ENCODE measurements at places on chromosomes 12 and 14.

DNA sequence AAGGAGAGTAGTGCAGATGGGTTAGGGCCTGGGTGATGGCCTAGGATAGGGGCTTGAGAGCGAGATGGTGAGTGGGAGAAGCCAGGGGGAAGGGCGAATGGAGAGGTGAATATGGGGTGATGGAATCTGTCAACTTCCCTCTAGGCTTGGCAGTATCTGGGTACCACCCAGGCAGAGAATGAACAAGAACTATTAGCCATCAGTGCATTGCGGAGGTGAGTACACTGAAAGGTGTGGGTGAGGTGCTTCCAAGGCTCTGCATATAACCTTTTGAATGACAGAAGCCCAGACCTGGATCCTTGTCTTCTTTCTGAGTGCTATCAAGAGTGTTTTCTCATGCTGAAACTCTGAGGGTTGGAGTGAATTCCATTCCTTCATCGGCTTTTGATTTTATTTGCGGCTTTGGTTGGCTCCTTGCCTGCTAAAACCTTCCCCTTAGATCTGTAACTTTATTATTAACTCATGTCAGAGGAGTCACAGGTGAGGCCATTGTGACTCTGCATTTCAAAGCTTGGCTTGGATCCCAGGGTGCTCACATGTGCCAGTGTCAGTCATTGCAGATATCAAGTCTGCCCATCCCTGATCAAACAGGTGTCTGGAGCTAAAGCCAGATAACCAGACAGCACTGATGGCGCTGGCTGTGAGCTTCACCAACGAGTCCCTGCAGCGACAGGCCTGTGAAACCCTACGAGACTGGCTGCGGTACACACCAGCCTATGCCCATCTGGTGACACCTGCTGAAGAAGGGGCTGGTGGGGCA, 18.6 kb downstream of the PEX5 start:
- DNase-seq: no peak

DNA sequence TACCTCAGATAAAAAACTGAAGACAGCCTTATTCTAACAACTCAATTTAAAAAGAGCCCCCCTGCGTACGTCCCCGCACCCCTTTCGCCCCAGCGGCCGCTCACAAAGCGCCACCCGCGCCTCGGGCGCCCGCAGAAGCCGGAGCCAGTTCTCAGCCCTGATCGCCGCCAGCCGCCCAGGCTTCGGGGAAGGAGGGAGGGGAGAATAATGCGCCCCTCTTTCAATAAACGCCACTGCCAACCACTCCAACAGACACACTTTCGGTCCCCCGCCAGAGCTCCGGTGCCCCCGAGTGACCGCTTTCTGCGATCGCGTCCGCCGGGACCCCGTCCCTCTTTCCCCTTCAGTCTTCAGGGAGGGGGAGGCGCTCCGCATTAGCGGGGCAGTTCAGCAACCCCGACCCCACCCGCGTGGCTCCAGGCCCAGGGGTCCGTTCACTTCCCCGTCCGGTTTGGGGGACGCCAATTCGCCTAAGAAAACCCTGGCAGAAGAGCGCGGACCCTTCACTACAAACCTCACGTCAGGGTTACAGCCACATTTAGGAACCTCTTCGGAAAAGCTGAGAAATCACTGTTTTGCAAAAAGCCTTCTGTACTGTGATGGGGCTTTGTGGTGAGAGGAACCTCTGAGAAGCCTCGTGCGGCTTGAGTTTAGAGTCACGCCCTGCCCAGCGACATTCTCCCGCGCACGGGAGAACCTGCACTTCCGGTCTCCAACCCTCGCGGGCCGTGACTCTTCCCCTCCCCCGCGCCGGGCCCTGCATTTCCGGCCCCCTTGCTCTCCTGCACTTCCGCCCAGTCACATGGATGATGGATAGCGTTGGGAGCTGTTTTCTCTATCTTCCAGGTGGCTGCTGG, 18.7 kb downstream of the FOXG1 start:
- DNase-seq: no peak

DNA sequence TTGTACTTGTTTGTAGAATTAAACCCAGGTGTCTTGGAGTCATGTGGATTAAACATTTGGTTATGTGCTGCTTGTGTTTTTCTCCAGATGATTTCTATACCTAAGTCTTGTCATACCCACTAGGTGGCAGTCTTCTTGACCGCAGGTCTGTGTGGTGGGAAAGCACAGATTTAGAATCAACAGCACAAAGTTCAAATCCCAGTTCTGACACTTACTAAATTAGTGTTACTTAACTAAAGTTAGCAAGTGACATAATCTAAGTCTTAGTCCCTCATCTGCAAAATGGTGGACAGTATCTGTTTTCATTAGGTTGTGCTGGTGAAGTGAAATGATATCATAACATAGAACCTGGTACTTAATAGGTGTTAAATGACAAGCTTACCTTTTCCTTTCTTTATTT, 151.0 kb upstream of the ARHGAP5 start:
- peak; percentile 9 for DNase-seq

DNA sequence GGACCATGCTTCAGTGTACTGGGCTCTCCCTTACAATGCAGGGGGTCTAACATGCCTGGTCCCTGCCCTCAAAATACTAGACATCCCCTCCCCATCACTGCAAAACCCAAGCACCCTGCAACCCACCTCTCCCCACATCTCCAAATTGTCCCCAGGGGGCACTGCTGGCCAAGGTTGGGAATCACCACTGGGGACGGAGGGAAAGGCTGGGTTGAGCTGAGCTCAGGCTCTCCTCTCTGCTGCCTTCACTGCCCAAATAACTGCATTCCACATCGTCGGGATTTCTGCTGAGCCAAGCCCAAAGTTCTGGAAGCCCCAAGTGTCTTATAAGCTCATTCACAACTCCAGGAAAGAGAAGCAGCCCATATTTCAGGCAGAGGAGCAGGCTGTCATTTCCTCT, 69.6 kb downstream of the NT5DC3 start:
- no peak for DNase-seq

- no peak for DNase-seq
Observed at GRCh38 chr12:2640709-2641108, 154.1 kb upstream of the FKBP4 start.

GRCh38 chr14:104827177-104828055, 26.5 kb downstream of the ZBTB42 start:
- peak; percentile 66 for DNase-seq

GRCh38 chr12:3419558-3419957, 71.4 kb upstream of the PRMT8 start:
- no peak for DNase-seq

DNA sequence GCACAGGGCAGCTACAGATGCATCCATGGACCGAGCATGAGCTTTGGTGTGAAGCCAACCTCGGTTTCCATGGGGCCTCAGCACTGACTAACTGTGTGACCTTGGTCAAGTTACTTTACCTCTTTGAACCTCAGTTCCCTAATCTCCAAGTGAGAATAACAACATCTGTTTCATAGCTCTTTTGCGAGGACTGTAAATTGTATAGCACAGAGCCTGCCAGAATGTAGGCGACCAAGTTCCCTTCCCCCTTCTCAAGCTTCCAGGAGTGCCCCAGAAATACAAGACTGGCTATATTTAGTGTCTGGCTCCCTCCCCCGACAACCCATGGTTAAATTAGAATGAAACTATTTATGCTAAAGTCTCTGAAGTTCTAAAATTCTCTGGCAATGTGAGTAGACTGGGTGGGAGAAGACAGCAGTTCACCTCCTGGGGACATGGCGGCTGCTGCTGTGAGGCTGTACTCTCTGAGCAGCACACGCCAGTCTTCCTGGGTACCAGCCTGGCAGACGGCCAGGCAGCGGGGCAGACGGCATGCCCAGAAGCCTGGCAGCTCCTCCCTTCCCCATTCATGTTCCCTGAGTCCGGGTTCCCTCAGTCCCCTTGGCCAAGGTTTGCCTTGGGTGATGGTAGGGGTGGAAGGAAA, 22.0 kb upstream of the TMED10 start:
- DNase-seq: no peak

DNA sequence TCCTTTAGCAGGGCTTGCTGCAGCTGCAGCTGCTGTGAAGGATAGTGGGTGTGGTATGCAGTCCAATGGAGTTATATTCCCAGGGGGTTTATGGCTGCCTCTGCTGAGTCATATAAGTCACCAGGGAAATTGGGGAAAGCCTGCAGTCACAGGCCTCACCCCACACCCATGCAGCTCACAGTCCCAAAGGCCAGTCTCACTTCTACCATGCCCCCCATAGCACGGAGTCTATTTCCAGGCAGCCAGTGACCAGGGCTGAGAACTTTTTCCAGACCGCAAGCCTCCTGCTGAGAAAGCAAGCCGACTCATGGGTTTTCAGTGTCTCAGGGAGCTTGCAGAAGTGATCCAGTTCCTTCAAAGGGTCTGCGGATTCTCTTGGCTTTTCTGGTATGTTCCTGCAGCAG, 322.4 kb upstream of the CLEC14A start:
- no peak for DNase-seq

DNA sequence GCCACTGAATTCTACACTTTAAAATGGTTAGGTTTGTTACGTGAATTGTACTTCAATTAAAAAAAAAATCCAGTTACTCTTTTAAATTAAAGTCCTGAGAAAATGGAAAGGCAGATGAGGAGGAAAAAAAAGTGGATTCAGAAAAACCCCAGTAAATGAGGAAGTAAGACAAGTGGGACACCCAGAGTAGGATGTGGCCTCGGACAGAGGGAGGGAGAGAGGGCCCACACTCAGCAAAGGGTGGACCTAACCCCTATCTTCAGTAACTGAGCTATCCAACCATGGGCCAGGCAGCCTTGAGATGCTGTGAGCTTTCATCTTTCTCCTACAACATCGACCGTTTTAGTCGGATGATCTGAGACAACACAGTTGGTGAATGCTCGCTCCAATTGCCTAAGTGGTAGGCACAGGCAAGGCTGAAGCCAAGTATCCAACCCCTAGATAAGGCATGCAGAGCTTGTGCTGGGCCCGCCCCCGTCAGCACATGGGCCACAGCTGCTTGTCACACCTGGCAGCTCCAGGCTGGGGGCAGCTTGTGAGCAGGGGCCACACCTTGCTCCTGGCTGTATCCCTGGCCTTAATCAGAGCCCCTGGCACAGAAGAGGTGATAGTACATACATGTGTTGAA, 142.1 kb downstream of the TTC7B start:
- DNase-seq: no peak

DNA sequence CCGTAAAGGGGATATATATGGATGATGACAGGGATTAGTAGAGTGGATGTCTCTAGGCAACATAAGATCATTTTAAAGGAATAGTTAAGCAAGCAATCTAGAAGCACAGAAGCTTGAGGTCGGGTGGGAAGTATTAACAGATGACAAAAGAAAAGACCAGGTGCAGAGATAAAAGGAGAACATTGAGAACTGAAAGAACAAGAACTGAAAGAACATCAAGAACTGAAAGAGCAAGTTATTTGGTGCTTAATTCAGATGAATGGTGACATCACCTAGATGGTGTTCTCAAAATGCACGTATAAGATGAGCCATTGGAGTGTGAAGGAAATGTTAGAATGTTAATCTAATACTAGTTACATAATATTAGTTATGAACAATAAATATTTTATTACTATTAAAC, 224.0 kb upstream of the PDE3A start:
- no peak for DNase-seq

DNA sequence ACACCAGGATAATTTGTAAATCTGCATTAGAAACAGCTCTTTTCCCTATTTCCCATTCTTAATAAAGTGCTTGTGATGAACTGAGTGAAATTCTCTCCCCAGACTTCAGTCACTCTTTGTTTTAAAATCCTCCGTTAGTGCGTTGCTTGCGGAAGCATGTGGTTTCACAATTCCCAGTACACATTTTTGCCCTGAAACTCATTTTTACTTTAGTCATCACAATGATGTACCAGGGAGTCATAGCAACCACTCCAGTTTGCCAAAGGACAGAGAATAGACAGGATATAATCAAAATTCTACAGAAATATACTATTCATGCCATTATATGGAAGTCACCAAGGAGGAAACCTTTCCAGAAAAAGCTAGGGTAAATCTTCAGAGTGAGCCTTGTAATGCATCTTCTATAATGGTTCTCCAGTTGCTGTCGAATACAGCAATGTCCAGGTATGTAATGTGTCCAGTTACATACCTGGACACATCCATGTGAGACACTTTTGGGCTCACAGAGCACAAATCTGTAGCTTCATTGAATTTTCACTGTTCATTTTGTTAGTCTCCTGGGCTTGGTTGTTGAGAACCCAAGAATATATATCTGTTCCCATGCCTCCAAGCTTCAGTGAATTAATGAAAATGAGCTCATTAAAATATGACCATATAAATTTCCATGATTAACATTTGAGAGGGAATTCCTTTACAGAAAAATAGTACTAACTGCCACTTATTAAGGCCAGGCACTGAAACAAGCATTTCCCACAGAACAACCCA, 57.8 kb downstream of the GPR135 start:
- DNase-seq: no peak

GRCh38 chr12:12350868-12351463, 924 bp upstream of the MANSC1 start:
- DNase-seq: no peak

DNA sequence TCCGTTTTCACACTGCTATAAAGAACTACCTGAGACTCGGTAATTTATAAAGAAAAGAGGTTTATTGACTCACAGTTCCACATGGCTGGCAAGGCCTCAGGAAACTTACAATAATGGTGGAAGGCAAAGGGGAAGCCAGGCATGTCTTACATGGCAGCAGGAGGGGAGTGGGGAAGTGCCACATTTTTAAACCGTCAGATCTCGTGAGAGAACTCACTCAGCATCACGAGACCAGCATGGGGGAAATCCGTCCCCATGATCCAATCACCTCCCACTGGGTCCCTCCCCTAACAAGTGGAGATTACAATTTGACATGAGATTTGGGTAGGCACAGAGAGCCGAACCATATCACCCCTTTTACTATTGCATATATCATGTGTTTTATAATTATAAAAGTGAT, 2.0 kb upstream of the PIGH start:
- DNase-seq: no peak

DNA sequence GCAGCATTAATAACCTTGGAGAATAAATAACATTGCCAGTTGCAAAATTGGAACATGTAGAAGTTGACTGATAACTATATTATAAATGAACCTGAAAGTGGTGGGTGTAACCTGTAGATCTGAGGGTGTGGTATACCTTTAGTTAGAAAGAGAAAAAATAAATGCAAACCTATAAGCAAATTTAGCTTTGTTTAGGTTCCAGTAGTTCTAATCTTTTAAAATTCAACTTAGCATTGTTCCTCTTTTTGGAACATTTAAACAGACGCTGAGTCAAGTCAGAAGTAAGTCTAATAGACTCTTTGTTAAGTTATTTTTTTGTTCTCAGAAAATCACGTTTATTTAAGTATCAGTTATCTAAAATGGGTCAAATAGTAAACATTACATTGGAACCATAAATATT, 120.0 kb downstream of the DNAI7 start:
- DNase-seq: no peak

DNA sequence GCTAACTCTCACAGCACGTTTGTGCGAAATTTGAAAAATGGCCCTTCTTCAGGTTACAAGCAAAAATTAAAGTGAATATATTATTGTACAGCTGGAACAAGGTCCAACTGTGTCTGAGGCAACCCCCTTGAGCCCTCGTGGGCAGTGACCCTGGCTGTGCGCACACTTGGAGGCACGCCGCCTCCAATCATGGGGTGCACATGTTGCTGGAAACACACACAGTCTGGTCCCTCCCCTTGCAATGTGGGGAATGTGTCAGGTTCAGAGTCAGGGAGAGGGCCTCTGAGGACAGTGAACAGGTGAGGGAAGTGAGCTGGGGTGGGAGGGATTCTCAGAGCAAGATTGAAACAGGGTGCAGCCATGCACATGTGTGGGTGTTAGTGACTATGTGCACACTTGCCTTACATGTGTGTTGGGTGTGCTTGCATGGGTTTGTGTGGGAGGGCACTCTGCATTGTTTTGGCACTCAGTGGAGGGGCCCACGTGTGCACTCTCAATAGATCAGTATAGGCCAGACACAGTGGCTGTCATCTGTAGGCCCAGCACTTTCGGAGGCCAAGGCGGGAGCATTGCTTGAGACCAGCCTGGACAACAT, 9.6 kb downstream of the TSPAN9 start:
- DNase-seq: no peak

Data from activated naive CD4-positive, alpha-beta T cell treated with Interleukin-2 at 50 U/mL for 16 hours (primary cell).